ENCODE measurements at places on chromosomes 7 and 10.

- no peak for DNase-seq
These were observed 15.4 kb upstream of the ANKRD1 start for GRCh38 chr10:90936276-90936659.

GRCh38 chr10:79243181-79244067, 103.8 kb upstream of the PPIF start:
- DNase-seq = no peak

GRCh38 chr7:2158331-2159175, 74.2 kb downstream of the MAD1L1 start:
- peak; percentile 32 for DNase-seq

GRCh38 chr7:79968894-79969293, 165.7 kb upstream of the GNAI1 start:
- DNase-seq = peak; percentile 2

DNA sequence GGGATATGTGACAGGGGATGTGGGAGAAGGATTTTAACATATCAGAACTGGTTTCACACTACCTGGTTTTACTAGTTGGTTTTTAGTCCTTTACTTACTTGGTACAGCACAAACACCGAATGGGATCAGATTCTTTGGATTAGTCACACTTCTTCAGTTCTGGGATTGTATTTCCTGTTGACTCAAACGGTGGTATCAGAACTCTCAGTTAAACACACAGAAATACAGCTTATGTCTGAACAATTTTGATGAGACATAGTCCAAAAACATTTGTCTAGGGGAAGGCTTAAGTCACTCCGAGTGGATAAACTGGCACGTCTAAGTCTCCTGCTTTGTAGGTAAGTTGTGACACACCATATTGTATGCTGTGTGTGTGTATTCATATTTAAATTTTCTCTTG, 480.5 kb downstream of the PHTF2 start:
- DNase-seq = no peak

GRCh38 chr7:96426027-96426426, 104.1 kb upstream of the SLC25A13 start:
- DNase-seq = no peak

DNA sequence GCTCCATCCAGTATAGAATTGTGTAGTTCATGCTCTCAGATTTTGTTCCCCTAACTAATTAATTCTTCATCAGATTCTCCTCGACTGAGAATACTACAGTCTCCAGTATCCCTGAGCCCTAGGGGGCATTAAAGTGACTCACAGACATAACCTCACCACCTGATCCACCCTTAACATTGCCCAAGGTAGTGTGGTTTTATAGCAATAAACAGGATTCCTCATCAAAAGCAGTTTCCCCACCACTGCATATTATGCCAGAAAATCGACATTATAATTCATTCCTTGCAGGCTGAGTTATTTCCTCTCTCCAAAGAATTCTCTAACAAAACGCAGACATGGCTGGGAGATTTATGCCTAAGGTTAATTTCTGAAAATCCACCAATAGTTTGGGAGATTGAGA, 1402.5 kb upstream of the CELF2 start:
- no peak for DNase-seq

- no peak for DNase-seq
These were observed 44.8 kb upstream of the CDK1 start for GRCh38 chr10:60733517-60733822.

GRCh38 chr7:103651593-103652377, 205.8 kb upstream of the SLC26A5 start:
- no peak for DNase-seq

- no peak for DNase-seq
These were observed 359.4 kb upstream of the CELF2 start for GRCh38 chr10:10658172-10658785.

- no peak for DNase-seq
These were observed 6.9 kb upstream of the LRMDA start for GRCh38 chr10:75424571-75424970.

- DNase-seq = no peak
These were observed 5.1 kb downstream of the FZD8 start for GRCh38 chr10:35636956-35637355.

DNA sequence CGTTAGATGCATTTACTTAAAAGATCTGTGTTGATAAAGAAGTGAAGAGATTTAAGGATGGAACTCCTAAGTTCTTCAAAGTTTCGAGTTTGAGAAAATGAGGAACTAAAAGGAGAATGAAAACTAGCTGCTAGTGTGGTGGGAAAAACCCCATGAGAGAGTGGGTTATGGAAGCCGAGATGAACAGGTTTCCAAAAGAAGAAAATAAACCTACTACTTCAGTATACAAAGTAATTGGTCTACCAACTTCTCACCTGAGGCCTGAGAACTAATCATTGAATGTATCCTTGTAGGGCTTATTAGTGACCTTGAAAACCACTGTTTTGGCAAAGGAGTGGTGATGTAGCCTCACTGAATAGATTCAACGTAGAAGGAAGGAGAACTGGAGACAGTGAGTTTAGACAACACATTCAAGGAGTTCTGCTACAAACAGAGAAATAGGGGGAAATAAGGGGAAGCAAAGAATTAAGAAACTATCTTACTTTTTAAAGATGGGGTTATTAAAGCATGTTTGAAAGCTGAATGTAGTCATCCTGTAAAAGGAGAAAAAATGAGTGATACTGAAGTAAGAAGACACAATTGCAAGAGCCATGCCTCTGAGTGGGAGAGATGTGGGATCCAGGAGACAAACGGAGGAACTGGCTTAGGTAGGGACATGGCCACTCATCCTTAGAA, 50.8 kb downstream of the CH25H start:
- DNase-seq = no peak

DNA sequence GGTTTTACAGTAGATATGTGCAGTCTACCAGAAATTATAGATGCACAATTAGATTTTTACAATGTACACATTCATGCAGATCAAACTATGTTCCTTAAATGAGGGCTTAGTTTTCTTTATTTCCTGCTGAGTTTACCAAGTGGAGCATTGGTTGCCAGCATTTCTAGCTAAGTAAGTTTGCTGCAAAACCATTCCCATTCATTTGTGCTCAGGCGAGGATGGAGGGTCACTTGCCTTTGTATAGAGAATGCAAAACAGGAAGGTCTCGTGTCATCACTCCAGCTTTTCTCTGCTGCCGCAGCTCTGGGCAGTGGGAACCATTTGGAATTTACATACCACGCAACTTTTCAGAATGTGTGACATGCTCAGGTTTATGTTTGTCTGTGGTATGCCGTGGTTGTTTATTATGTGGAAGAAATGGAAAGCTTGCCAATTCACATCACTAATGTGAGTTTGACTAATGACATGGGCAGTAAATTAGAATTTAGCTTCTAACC, 198.6 kb downstream of the TRIL start:
- DNase-seq = peak; percentile 94

- peak; percentile 37 for DNase-seq
These were observed 68.5 kb upstream of the EEPD1 start for GRCh38 chr7:36084485-36085091.

DNA sequence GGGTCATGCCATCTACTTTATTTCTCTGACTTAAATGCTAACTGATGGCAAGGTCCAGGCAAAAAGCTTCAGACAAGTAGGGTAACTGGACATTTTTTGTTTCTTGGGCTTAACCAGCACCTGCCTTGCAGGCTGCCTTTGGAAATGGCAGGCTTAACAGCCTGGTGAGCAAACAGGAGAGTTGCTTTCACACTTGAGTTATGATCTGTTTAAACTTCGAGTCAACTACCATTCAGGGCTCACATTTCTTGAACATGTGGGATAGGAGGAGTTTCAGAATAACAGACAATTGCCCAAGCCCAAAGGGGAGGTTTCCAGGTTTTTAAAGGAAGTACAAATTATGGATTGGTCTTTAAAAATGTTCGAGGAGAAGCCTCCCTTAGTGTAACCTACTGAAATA, 724.6 kb upstream of the SORCS1 start:
- no peak for DNase-seq

GRCh38 chr10:62183857-62184795, 84.5 kb downstream of the RTKN2 start:
- no peak for DNase-seq

DNA sequence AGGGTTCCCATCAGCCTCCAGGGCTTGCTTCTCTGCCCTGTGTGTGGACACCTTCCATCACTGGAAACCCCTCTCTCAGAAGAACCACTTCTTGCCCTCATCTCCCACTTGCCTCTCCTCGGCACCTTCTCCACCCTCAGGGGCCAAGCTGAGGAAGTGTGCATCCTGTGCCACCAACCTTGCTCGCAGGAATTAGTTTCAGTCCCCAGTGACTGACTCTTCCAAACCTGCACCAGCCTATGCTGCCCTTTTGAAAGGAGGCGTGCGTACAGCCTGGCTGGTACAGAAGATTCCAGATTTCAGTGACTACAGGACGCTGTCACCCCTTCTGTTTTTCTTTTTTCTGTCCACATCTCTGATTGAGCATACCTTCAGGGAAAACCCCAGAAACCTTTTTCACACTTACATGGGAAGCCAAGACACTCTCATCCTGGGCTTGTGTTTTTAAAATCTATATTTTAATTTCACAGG, 67.1 kb downstream of the IKZF1 start:
- DNase-seq = no peak

- no peak for DNase-seq
These were observed 5.5 kb upstream of the CPXM2 start for GRCh38 chr10:123897146-123897545.

GRCh38 chr10:122835908-122836307, 9.7 kb downstream of the CUZD1 start:
- no peak for DNase-seq

- no peak for DNase-seq
These were observed 75.7 kb downstream of the SPAG6 start for GRCh38 chr10:22420787-22421517.

DNA sequence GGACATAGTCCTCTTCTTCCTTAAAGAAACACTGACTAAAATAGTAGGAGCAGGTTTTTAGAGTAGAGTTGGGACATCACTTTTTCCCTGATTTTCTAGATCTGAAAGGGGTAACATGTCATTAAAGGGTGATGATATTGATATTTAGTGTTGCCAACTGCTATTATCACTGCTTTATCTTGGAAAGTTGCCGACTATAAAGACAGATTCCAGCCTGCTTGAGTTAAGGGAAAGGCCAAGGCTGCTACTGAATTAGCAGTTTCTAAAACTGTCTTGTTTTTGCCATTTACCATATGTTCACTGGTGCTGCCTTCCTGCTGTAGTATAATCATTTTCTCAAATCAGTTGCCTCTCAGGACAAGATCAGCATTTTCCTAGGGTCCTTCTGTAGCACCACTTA, 29.7 kb downstream of the AP3M1 start:
- DNase-seq = no peak

GRCh38 chr7:2983586-2983985, 60.1 kb downstream of the CARD11 start:
- DNase-seq = no peak

DNA sequence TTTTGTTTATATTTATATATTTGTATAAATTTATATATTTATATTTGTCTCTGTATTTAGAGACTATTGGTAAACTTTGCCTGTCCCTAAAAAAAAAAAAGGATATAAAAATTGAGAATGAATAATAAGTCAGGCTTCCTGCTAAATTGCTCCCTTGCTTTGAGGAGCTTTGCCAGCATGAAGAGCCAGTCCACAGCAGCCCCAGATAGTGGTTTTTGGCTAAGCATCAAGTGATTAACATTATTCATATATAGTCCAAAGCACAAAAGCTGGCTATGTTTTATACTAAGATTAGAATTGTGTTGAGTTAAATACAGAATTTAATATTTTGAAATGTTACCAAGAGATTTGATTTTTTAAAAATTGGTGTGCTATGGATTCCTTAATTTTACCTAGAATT, 264.9 kb upstream of the FERD3L start:
- no peak for DNase-seq

GRCh38 chr10:122342293-122343134, 32.0 kb upstream of the PLEKHA1 start:
- peak; percentile 4 for DNase-seq

- no peak for DNase-seq
These were observed 82.5 kb upstream of the CREB5 start for GRCh38 chr7:28329661-28330363.

DNA sequence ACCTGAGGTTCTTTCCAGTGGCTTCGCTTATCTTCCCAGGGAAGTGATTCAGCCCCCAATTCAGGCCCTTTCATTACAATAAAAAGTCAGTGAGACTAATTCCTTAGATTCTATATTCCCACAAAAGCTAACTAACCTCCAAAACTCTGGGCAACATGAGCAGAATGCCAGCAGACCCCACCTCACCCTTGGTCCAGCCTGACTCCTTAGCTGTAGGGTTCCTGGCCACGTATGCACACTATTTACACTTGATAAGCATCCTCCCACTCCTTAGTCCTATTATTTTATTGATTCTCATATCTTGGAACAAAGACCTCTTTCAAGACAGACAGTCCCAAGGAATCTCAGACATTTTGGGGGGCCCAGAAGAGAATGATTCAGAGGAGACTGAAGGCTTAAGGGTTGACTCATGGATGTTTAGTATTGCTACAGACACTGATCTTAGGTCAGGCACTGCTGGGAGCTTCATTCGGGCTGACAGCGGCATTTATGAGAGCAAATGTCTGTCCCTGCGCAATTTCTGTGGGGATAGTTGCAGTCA, 162.6 kb upstream of the GDF10 start:
- DNase-seq = no peak

- no peak for DNase-seq
These were observed 91.4 kb downstream of the CCDC71L start for GRCh38 chr7:106569500-106569929.

DNA sequence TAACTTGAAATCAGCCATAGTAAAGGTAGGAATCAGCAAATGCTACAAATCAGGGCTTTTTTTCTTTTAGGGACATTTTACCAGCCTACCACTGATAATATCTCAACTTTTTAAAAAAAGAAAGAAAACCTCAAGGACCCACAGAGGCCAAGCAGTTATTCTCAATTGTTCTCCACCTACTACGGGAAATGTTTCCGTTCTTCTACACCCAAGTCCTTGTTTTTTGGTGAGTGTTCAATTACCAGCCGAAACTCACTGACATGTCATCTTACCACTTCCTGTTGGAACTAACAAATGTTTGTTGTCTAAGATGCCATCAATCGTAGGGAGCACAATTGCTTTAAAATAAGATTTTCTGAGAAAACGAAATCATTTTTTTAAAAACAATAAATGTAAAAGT, 50.2 kb upstream of the CDK1 start:
- DNase-seq = no peak

All from NCI-H526 (cell line).